Activated naive CD8-positive, alpha-beta T cell treated with anti-CD3 and anti-CD28 coated beads, Interleukin-2, amount 50 U/mL, for 24 hours (primary cell): ENCODE measurements at places on chromosomes 6 and 20.

DNA sequence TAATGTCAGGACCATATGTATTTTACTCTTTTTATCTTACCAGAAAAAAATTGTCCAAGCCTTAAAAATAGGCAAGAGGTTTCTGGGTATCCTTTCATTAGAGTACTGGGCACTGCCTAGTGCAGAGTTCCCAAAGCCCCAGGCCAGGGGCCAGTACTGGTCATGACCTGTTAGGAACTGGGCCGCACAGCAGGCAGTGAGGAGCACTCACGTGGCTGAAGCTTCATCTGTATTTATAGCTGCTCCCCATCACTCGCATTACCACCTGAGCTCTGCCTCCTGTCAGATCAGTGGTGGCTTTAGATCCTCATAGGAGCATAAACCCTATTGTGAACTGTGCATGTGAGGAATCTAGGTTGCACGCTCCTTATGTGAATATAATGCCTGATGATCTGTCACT, 632.9 kb downstream of the UTRN start:
- DNase-seq = no peak

GRCh38 chr6:6515691-6516607, 72.6 kb upstream of the LY86 start:
- DNase-seq = peak; percentile 61

- DNase-seq = no peak
Measured at GRCh38 chr20:49937027-49937929, 1.1 kb downstream of the RNF114 start.

DNA sequence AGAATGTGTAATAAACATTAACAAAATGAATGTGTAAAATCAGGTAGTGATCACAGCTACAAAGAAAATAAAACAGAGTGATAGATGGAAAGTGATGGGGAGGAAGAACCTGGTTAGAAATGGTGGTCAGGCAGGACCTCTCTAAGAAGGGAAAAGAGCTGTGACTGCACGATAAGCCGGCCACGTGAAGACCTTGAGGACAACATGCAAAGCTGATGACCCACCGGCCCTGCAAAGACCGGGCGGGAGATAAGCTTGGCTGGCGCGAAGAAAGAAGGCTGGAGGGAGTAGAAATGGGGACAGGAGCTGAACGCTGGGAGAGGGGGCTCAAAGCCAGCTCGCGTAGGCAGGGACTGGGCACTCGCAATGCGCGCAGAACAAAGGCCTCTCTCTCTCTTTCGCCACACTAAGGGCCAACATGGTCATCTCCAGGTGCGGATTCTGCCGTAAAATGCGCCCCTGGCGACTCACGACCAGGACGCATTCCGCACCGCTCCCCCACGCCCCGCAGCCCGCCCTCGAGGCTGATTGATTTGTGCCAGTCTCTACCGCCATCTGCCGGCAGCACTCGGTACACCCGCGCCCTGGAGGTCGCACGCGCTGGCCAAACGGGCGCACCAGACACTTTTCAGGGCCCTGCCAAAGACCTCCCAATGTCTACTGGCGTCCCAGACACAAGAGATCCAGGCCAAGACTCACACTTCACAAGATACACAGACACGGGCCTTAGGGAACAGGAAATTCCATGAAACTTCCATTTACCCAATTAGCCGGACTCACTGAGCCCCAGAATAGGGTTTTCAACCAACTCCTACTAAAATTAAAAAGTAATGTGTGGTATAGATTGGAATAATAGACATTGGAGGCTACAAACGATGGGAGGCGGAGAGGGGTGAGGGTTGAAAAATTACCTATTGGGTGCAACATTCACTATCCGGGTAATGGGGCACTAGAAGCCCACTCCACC, 9.4 kb downstream of the DEFB132 start:
- peak; percentile 94 for DNase-seq

- no peak for DNase-seq
Measured at GRCh38 chr6:125974214-125974866, 12.0 kb upstream of the TRMT11 start.

GRCh38 chr20:59222253-59223181, 58.9 kb downstream of the ZNF831 start:
- DNase-seq = peak; percentile 93

DNA sequence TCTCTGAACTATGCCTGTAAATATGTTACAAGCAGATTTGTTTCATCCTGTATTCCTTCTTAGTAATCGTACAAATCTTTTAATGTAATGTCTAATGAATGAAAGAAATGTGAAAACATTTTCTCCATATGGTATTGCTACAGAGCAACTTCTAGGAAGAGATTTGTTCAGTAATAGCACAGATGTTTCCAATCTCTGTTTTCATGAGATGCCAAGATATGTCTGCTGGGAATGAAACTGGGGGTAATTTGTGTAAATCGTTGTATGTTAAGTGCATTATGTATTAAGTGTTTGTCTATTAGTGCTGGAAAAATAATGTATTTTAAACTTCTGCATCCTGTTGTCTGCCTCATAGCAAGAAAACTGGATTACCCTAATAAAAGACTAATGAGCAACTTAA, 722.2 kb upstream of the EYS start:
- DNase-seq = no peak

DNA sequence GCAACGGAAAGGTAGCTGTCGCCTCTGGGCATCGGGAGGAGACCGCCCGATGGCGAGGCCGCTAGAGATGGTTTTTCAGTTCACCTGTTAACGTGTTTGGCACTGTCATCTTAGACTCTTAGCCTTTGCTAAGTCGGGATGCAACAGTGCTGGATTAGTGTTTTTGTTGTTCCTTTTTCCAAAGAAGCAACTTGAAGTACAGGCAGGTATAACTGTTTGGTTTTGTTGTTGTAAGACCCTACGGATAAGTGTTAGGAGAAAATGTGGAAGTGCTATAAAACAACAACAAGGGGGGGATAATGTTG, 723 bp downstream of the MANEA start:
- DNase-seq = no peak

GRCh38 chr6:28537509-28538140, 11.9 kb downstream of the GPX5 start:
- peak; percentile 34 for DNase-seq

DNA sequence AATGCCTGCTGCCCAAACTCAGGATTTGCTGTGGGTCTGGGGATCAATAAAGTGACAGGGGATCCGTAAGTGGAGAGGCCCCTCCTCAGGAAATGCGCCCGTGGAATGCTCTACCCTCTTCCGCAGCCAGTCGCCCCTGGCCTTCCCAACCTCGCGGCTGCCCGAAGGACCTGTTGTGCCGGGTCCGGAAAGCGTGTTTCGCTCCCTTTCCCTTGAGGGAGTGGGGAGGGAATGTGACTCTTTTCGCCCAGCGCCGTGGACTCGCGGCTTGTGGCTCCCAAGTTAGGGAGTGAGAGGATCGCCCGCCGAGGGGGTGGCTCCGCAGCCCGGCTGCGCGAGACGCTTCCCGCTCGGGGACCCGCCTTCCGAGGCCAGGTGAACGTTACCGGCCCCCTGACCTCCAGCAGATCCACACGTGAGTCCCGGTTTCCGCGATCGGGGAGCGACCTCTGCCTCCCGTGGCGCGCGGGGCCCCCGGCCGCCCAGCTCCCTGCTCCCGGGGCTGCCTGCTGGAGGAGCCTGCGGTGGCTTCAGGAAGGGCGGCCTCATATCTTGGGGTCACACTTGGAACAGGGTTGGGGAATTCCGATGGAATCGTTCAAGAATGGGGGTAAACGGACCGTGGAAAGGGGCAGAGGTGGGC, 666 bp downstream of the TPD52L1 start:
- DNase-seq = no peak

GRCh38 chr6:133341607-133342158, 100.5 kb downstream of the EYA4 start:
- DNase-seq = no peak

DNA sequence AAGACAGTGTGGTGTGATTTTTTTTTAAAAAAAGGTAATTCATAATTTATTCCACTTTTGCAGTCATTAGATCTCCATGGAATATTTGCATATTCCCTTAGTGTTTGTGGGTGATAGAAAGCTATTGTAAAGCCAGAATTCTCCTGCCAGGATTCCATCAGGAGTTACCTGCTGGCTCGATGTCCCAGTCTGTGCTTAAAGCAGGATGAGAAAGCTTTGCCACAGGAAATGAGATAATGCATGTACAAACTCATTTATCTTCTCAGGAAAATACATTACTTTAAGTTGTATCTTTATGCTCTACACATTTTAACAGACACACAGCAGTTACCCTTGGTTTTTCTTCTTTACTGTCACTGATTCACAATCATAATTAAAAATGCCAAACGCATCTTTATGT, 553.0 kb downstream of the CD109 start:
- DNase-seq = no peak

- DNase-seq = peak; percentile 44
Measured at GRCh38 chr6:26536571-26537159, 1.5 kb upstream of the HMGN4 start.

DNA sequence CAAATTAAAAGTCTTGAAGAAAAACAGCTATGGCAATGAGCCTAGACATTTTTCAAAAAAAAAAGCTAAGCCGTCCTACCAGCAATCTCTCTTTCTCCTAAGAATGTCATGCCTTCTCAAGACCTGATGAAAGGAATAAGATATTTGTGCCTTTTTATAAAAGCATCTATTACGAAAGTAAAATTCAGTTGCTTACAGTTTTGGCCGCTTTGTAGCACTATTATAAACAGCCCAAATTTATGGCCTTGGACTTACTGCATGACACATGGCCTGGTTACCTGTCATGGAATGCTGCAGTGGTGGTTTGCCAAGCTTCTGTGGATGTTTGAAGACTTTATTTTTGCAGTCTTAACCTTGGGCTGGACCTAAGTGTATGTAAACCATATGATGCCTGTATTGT, 22.2 kb upstream of the VAPB start:
- no peak for DNase-seq

GRCh38 chr6:88445188-88445965, 279.2 kb upstream of the CNR1 start:
- DNase-seq = no peak

- DNase-seq = peak; percentile 44
Measured at GRCh38 chr6:135163440-135163738, 17.7 kb upstream of the MYB start.

GRCh38 chr20:59794555-59794954, 138.9 kb downstream of the SYCP2 start:
- no peak for DNase-seq

- no peak for DNase-seq
Measured at GRCh38 chr6:146389740-146390139, 153.9 kb upstream of the RAB32 start.

GRCh38 chr6:148328876-148329555, 13.6 kb upstream of the SASH1 start:
- DNase-seq = no peak

- no peak for DNase-seq
Measured at GRCh38 chr20:31566658-31567379, 38.3 kb upstream of the ID1 start.

GRCh38 chr6:13116155-13116554, 212.2 kb downstream of the TBC1D7 start:
- DNase-seq = no peak

- no peak for DNase-seq
Measured at GRCh38 chr6:73073238-73073637, 152.1 kb downstream of the KHDC1L start.

DNA sequence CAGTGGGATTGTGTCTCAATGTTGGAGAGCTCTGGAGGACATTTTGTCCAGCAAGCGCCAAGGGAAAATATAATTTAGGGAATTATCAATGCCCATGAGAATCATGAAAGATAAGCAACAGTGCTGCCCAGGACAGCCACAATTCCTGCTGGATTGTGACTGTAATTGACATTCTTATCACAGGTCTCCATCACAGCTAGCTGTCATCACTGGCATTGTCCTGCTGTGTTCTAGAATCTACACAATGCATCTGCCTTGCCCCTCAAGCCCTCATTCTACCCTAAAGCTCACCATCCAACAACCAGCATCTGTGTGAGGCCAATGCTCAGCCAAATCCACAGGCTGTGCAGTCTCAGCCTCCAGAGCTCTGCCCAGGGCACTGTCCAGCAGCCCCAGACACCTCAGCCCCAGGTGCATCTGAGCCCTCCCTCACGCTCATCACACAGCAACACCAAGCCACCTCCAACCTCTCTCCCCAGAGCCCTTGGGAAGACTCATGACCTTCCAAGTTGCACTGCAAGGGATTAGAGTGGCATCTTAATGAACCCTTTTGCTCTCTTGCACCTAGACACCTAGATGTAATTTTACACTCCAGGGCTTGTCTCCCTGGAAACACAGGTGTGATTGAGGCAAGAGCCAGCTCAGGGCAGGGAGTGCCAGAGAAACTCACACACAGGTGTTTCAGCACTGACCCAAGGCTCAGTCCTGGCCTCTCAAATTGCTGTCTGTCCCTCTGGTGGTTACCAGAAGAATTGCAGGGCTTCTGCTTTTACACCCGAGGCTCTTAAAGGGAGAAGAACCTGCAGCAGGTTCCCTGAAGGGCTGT, 85.2 kb upstream of the PHACTR3 start:
- peak; percentile 6 for DNase-seq

GRCh38 chr6:126267626-126268025, 72.3 kb upstream of the CENPW start:
- no peak for DNase-seq

- no peak for DNase-seq
Measured at GRCh38 chr6:7787137-7787608, 61.3 kb downstream of the BMP6 start.

- DNase-seq = no peak
Measured at GRCh38 chr6:37106051-37106363, 63.9 kb upstream of the PIM1 start.

DNA sequence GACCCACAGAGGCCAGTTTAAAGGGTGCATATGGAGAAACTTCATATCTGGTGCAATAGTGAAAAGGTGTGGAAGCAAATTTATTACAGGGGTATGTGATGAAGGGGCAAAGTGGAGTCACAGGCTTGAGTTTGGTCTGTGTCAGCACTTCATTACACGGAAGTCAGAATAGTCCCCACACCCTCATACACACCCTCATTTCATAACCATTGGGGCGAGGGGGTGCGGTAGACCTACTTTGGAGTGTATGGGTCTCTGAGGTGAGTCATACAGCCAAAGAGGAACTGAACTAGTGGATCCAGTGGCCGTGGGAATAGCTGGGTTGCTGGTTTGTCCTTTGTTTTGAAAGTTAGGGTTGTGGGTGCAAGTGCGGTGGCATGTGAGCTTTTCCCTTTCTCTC, 3.3 kb downstream of the TM9SF4 start:
- no peak for DNase-seq

- no peak for DNase-seq
Measured at GRCh38 chr6:157521362-157522335, 140.7 kb downstream of the ZDHHC14 start.
